OCI-M1 (cell line): ENCODE measurements at places on chromosomes 7 and 10.

GRCh38 chr7:1745018-1745532 is 75.0 kb downstream of the ELFN1 start:
- DNase-seq: no peak

GRCh38 chr7:105229641-105230040 is 159.1 kb downstream of the SRPK2 start:
- DNase-seq: no peak

GRCh38 chr7:25926891-25927625 is 224.9 kb upstream of the NFE2L3 start:
- peak; percentile 3 for DNase-seq

DNA sequence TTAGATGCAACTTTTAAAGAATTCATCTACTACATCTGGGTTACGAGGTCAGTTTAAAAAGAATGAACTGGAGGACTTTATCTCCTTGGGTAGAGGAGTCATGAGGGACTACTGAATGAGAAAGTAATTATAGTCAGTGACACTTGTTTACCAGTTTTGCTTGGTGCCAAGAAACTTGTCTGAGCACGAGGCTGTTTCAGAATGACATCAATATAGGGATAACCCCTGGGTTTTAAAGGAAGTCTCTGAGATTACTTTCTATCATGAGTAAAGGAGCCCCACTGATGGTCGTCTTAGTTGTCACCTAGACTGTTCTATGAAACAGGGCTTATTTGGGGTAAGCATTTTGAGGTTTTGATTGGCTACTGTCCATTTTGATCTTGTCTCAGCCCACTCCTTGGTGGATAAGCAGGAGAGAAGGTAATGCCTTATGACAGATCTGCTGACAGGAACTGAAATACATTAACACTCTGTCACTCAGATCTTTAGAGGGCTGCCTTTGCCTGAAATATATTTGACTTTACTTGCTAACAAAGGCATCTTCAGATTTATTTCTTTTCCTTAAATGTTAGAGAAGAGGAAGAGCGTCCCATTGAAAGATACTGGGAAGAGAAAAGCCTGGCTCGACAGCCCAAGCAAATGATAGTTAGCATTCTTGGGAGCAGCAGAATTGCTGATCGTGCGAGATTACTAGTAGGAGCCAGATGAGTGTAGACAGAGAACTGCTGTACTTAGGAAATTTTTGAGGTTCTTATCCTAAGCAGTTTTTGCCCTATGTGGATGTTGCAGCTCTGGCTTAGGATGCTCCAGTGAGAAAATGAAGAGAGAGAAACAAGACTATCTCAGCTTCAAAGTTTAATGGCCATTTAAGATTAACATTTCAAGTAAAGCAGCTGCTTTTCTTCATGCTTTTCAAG is 299.2 kb upstream of the LRGUK start:
- DNase-seq: no peak

- DNase-seq: no peak
Observed at GRCh38 chr10:90352288-90352687, 505.6 kb downstream of the HTR7 start.

- no peak for DNase-seq
Observed at GRCh38 chr7:101669307-101669706, 40.2 kb upstream of the MYL10 start.

- no peak for DNase-seq
Observed at GRCh38 chr7:40916813-40917212, 782.0 kb downstream of the SUGCT start.

DNA sequence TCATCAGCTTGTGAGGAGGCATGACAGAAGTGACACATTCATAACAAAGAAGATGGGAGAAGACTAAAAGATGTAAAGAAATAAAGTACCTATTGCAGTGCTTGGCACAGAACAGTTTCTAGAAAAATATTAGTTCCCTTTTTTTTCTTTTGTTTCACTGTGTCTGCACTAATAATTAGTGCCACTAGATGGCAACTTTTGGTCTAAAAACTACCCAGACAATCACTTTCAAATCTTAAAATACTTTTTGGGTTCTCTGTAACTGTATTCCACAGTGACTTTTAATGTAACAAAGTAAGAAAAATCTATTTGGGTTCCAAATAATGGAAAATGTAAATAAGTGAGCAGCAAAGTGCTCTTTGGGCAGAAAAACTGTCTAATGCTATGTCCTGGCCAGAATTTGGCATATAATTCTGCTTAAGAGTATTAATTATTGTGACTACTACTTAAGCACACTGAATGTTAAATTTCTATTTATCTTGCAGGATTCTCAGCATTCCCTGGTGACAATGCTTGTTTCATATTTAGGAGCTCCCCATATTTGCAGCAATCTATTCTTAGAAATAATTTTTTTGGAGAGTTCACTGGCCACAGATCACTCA is 134.8 kb upstream of the KIF5B start:
- peak; percentile 83 for DNase-seq

GRCh38 chr7:107982042-107982840 is 20.7 kb downstream of the LAMB1 start:
- DNase-seq: no peak

GRCh38 chr7:129394101-129394500 is 40.1 kb upstream of the STRIP2 start:
- no peak for DNase-seq

- peak; percentile 96 for DNase-seq
Observed at GRCh38 chr10:45008524-45009161, 7.9 kb downstream of the ZNF22 start.

- no peak for DNase-seq
Observed at GRCh38 chr7:147478796-147479195, 1111.8 kb upstream of the C7orf33 start.

GRCh38 chr7:106270122-106270977 is 14.4 kb downstream of the NAMPT start:
- no peak for DNase-seq

GRCh38 chr7:78020874-78021249 is 222.3 kb downstream of the PHTF2 start:
- no peak for DNase-seq

GRCh38 chr10:113543107-113543955 is 9.5 kb upstream of the HABP2 start:
- no peak for DNase-seq

GRCh38 chr10:88004451-88004850 is 141.0 kb downstream of the PTEN start:
- DNase-seq: no peak

DNA sequence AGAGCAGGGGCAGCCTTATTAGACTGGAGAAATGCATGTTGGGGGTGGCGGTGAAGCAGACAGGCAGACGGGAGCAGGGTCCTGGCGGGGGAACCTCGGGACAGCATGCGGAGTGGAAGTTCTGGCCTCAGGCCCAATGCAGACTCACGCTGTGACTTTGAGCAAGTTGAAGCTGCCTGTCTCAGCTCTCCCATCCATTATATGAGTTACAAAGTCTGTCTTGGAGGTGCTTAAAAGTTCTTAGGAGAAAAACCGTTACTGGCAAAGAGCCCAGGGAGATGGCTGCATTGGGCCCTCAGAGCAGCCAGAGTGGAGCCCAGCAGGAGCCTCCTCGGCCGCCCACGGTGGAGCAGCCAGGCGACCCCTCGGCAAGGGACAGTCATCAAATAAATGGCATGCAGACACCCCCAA is 509.5 kb downstream of the PLXNA4 start:
- DNase-seq: no peak

DNA sequence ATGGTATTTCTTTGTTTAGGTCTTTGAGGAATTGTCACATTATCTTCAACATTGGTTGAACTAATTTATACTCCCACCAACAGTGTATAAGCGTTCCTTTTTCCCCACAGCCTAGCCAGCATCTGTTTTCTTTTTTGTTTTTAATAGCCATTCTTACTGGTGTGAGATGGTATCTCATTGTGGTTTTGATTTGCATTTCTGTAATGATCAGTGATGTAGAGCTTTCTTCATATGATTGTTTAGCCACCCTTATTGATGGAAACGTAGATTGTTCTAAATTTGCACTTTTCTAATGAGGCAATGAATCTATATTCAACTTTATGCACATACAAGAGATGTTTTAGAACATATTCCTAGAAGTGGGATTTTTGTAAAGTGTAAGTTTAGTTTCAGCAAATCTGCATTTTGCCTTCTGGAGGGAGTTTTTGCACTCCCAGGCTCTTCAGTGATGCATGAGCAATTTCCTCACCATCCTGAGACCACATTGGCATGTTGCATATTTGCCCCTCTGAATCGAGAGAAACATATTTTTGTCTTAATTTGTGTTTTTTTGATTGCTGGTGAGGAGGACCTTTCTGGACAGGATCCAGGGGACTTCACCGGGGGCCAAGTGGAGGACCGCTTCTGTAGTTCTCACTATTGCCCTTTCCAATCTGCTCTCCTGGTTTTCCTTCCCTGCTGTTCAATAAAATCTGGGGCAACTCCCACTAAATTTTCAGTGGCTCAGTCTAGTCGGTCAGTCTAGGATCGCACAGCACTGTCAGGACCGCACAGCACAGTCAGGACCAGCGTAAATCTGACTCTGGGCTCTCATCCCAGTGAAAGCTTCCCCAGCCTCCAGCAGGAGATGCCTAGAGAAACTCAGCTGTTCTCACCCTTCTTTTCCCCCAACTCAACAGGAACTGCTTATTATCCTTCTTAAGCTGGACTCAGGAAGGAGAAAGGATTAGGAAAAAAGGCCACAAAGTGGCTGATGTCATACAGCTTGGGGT is 157.0 kb downstream of the PTPN20 start:
- no peak for DNase-seq

GRCh38 chr10:123792248-123792978 is 99.2 kb downstream of the CPXM2 start:
- DNase-seq: no peak

DNA sequence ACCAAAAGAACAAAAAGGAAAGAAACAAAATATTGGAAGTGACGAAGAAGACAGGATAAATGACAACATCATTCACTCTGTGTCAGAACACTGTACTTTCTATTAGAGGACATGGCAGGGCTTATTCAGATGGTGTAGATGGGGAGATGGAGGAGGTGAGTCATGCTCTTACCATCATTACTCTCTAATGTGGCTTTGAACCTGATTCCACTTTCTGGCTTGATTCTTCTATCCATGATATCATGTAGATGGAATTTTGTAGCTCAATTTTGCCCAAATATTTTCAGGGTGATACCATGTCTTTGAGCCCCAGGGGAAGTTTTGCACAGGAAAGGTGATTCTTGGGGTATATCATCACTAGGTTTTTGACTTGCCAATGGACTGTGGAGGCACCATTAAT is 91.7 kb downstream of the CFAP58 start:
- no peak for DNase-seq

DNA sequence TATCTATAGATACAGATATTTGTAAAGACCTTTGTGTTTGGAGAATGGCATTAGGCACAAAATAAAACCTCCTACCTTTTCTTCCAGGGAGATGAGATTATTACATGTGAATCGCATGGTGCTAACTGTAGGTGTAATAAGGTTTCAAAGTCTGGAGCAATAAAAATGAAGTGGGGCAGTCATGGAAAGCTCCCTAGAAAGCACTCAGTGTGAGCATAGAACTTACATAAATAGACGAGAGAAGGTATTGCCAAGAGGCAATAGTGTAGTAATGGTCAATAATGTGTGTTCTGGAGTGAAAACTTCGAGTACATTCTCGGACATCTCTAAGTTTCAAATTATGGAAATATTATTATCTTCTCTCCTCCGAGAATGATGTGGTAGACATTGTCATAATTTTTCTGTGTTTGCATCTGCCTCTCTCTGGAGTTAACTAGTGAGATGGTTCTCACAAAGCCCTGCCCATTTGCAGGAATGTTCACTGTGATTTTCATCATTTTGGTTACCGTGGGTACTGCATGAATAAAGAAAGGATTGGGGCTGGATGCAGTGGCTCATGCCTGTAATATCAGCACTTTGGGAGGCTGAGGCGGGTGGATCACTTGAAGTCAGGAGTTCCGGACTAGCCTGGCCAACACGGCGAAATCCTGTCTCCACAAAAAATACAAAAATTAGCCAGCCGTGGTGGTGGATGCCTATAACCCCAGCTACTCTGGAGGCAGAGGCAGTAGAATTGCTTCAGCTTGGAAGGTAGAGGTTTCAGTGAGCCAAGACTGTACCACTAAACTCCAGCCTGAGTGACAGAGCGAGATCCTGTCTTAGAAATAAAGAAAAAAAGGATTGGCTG is 10.6 kb downstream of the VIM start:
- no peak for DNase-seq

DNA sequence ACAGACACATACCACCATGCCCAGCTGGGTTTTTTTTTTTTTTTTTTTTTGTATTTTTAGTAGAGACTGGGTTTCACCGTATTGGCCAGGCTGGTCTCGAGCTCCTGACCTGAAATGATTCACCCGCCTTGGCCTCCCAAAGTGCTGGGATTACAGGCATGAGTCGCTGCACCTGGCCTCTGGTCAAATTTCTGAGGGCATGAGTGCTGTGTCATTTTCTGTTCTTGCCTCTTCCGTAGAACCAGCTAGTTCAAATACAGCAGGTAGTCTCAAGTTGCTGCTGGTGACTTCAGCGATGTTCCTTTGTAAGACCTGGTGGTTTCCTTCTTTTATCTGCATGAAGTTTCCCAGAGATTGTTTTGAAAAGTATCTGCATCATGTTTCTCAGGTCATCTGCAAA is 134.8 kb upstream of the SHH start:
- DNase-seq: no peak

DNA sequence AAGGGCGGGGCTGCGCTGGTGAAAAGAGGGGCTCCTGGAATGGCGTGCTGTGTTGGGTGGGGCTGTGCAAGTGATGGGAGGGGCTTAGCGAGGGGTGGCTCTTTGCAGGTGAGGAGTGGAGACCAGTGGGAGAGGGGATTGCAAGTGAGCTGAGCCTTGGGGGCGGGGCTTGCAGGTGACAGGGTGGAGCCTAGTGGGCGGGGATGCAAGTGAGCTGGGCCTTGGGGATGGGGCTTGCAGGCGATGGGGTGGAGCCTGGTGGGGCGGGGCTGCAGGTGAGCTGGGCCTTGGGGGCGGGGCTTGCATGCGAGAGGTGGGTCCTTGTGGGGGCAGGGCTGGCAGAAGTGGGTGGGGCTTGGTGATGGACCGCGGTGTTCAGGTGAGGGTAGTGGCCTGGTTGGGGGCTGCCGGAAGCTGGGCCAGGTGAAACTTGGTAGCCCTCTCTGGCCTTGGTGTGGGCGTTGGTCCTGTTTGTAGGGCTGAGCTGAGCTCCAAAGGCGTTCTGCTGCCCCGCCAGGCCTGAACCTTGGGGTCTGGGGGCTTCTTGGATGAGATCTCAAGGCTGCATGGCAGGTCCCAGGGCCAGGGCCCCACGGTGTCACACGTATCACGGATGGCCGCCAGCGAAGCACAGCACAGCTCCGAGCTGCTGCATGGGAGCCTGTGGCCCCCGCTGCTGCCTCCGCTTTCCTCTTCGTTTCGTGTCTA is 743 bp upstream of the PITRM1 start:
- no peak for DNase-seq

GRCh38 chr7:31922848-31923247 is 147.4 kb downstream of the PDE1C start:
- DNase-seq: no peak

DNA sequence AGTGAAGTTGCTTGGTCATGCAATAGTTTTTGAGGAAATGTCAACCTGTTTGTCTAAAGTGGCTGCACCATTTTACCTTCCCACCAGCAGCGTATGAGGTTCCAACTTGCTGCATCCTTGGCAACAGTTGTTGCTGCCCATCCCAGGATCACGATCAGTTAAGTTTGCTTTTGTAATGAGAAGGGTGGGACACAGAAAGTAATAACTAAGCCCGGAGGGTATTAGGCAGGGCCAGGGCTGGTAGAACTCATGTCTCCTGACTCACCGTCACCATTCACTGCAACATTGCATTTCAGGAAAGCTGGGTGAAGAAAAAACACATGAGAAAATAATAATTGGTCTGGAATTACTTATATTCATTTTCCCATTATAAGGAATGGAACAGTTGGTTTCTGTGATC is 25.4 kb downstream of the CELF2 start:
- DNase-seq: no peak

- DNase-seq: no peak
Observed at GRCh38 chr10:91591797-91592174, 41.1 kb downstream of the PPP1R3C start.
